Cortex of kidney (tissue), 1 donor: ENCODE measurements at places on chromosomes 5 and 9.

DNA sequence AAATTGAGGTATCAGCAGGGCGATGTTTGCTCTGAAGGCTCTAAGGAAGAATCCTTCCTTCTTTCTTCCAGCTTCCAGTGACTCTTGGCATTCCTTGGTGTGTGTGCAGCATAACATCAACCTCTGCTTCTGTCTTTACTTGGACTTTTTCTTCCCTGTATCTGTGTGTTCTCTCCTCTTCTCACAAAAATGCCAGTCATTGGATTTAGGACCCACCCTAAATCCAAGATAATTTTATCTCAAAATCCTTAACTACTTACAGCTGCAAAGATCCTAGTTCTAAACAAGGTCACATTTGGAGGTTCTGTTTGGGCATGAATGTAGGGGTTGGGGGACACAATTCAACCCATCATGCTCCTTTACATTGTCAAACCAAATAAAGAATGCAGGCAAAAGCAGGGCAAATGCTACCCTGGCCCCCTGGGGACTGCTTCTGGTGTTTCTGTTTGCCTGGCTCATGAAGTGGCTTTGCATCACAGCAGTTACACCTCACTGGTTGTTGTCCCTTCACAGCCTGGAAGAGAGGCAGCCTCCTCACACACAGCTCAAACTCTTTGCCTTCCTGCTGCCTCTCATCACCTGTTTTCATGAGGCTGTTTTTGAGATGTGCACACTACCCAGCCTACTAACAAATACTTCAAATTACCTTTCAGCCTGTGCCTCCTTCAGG is 64.8 kb upstream of the PLCXD3 start:
- DNase-seq: no peak

DNA sequence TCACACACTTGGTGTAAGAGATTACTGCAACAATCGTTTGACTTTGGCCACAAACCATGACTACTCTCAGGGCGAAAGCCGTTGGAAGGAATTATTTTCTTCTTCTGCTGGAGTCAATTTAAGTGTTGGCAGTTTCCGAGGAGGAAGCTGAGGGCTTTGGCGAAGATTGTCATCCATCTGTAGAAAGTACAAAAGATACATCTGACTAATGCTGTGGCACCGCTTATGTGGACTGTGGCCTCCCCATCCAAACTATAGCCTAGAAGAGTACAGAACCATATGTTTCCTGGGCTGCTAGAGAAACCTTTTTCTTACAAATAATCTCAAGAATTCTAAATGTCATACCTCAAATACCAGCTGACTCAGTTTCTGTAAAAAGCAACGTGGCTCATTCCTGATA is 7.4 kb downstream of the MTX3 start:
- no peak for DNase-seq

DNA sequence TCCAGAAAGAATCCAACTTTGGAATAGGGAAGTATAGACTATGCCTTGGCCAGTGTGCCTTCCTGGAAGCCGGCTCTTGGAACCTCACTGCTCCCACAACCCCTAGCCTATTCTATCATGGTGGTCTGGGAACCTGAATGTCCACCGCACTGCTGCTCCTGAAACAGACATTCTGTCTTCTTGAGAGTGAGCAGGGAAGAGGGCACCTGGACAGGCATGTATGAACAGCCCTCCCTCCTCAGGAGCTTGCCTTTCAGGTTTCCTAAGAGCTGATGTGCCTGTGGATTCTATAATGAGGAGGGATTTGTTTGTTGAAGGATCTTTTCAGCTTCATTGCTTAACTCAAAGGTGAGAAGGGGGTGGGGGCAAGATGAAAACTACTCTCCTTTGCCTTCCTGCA is 55.1 kb upstream of the XPA start:
- DNase-seq: no peak

DNA sequence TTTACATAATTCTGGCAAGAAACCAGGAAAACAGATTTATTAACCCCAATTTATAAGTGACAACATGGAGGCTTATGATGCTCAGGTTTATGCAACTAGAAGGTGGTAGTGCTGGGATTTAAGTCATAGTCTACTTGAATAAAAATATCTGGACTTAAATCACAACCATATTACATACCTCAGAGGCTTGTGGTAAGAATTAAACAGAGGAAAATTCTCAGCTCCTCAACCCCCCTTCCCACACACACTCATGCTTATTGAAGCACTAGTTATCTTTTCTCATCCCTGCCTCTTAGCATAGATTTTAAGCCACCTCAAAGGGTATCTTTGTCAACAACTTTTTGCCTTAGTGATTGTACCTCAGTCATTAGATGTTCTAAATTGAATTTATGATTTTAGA is 731.0 kb downstream of the PRELID2 start:
- no peak for DNase-seq

- no peak for DNase-seq
Observed at GRCh38 chr5:61030163-61030482, 85.1 kb downstream of the NDUFAF2 start.

DNA sequence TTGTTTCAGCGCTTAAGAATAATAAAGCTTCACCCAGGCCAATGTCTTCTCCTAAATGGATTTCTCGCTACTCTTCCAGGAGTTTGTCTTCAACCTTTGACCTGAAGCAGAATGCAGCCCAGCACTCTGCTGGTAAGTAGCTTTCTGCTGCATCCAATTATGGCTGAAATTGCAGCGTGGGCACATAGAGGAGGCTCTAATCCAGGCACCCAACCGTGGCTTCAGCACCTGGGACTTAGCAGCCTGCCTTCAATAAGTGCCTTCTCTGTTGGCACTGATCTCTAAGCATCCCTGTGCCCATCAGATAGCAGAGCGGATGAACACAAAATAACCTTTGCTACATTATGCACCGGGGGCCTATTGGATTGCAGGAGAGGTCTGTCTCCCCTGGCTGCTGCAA is 105.2 kb downstream of the TRIM32 start:
- no peak for DNase-seq

GRCh38 chr9:980640-981039 is 4.2 kb downstream of the DMRT3 start:
- no peak for DNase-seq

- no peak for DNase-seq
Observed at GRCh38 chr5:132742158-132742557, 4.8 kb upstream of the KIF3A start.
